Erythroblast (primary cell): ENCODE measurements at places on chromosomes 5 and 9.
A peak's percentile ranks its signal among the peaks of the same experiment; 100 is the strongest.

- no peak for DNase-seq
Measured at GRCh38 chr5:75108931-75109596, 56.7 kb upstream of the GCNT4 start.

GRCh38 chr9:130785940-130786508 lies 49.0 kb upstream of the ABL1 start:
- DNase-seq: peak; percentile 26

GRCh38 chr9:10112798-10113197 lies 500.0 kb downstream of the PTPRD start:
- DNase-seq: no peak

DNA sequence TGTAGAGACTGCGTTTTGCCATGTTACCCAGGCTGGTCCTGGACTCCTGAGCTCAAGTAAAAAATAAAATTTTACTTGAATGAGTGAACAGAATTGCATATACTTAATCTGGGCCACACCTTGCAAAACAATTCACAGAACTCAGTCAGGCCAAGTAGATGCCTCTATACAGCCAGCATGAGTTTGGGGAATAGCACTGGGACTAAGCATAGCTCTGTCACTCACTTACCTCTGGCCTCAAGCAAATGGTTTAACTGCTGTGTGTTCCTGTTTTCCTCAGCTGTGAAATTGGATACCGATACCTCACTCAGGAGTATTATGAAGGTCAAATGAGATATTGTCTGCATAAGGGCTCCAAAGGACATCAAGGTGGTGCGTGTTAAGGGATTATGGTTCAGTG lies 10.9 kb upstream of the FRMPD1 start:
- no peak for DNase-seq

- no peak for DNase-seq
Measured at GRCh38 chr5:162811071-162811470, 626.3 kb upstream of the CCNG1 start.

DNA sequence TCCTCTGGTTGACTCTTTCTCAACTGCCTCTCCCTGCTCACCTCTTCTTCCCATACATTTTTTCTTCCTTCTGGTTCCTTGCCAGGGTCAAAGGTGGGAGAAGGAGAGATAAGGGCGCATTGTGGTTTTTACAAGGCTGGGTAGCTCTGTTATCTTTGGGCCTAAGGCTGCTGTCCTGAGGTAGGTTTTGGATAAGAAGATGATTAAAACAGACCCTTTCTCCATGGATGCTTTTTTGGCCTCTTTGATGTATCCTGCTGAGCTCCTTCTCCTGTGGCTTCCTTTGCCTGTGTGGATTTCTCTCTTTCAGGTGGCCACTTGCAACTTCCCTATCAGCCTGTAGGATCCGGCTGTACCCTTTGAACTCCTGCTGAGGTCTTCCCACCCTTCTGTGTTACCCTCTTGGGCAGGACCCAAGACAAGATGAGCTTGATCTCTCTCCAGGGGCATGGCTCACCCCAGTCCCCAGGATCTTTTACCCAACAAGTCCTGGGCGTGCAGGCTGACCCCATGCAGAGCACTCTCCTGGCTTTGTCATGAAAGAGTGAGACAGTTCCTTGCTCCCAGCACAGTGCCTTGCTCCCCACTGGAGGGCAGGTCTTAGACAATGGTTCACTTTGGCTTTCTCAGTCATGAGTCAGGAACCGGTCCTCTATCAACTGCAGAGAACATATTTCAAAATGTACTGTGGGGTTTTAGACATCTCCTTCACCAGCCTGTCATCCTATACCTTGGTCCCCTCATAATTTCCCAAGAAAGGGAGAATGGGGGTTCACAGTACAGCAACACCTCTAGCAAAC lies 197.9 kb downstream of the TLE4 start:
- no peak for DNase-seq

GRCh38 chr9:132632413-132633129 lies 37.2 kb downstream of the DDX31 start:
- DNase-seq: no peak

- DNase-seq: no peak
Measured at GRCh38 chr5:140101179-140101578, 12.7 kb upstream of the PURA start.

- no peak for DNase-seq
Measured at GRCh38 chr9:33029231-33029786, 4.2 kb downstream of the DNAJA1 start.

DNA sequence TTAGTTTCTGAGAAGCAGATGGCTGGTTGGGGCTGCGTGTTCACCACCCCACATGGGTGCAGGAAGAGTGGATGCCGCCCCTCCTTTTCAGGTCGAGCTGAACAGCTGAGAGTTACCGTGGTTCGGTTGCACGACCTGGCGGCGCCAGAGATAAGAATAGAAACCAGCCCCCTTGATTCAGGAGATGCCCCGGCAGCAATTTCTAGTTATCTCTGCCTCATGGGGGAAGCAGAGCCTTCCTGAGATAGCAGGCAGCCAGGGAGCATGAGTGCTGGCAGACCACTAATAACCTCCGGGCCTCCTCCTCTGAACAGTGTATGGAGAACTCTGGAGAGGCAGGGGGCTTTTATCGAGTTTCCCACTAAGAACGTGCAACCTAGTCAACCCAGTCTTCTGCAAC lies 177.8 kb downstream of the NSG2 start:
- DNase-seq: no peak

DNA sequence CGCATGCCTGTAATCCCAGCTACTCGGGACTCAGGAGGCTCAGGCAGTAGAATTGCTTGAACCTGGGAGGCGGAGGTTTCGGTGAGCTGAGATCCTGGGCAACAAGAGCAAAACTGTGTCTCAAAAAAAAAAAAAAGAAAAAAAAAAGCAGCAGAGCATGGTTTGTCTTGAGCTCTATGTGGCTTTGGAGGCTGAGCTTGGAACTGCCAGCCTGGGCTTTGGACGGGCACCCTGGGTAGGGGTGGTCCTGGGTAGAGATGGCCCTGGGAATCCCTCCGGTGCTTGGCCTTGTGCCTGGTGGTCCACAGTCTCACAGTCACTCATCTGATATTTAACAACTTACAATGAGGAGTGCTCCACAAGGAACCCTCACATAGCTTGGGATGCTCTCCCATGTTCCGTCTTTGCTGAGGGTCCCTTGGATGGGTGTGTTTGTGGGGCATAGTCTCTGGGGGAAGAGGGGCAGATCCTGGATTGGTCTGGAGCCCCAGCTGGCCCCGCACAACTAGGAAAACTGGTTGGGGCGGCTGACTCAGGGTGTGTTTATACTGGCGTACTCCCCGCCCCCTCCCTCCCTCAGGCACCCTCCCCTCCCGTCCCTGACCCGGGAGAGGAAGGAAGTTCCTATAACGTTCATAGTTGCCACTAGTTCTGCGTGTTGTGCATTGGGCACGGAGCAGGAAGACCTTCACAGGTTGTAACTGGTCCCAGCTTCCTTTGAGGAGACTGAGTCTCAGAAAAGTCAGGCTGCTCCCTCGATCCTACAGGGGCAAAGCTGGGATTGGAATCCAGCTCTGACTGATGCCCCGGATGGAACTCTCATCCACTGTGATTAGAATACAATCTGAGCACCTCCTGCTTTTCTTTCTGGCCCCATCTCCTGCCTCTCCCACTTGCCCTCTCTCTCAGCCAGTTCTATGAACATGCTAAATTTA lies 11.2 kb downstream of the IER5L start:
- DNase-seq: no peak
